NCI-H774 (cell line): ENCODE measurements at places on chromosomes 7 and 10.

- DNase-seq: no peak
Observed at GRCh38 chr10:48412081-48412480, 105.6 kb downstream of the MAPK8 start.

- DNase-seq: peak; percentile 3
Observed at GRCh38 chr7:129332254-129333035, 101.8 kb upstream of the STRIP2 start.

GRCh38 chr10:112658900-112659638 lies 212.1 kb downstream of the VTI1A start:
- DNase-seq: no peak

GRCh38 chr7:99667179-99667578 lies 12.6 kb downstream of the CYP3A5 start:
- no peak for DNase-seq

GRCh38 chr10:10292501-10292900 lies 725.2 kb upstream of the CELF2 start:
- DNase-seq: no peak

DNA sequence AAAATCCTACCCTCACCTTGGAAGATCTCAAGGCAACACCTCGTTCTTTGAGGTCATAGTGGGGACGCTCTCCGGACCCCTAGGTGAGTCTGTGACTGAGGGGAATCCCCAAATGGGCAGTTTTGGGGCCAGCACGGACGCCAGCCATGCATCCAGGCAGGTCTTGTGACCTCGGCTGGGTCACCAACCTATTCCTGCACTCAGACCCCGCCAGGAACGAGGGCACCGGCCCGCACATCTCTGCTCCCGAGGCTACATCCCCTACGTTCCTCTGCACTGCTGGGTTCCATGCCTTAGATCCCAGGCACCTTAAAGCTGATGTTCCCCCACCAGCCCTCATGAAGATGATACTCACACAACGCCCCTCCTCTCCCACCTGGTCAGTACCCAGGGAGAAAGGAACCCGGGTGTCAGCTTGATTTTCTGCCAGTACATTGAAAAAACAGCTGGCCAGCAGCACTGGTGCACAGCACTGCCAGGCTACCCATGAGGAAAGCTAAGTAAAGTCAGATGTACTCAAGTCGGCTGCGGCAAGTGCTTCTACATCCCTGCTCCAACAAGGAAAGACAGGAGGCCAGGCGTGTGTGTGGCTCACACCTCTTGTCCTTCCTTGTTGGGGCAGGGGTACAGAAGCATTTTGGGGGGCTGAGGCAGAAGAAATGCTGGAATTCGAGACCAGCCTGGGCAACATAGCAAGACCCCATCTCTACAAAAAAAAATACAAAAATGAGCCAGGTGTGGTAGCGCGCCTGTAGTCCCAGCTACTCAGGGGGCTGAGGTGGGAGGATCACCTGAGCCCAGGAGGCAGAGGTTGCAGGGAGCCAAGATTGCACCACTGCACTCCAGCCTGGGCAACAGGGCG lies 48.1 kb downstream of the DIP2C start:
- no peak for DNase-seq

GRCh38 chr7:149773446-149774236 lies at the start of gene ZNF467:
TSS of gene ZNF467 (minus strand) at chr7:149773588. CDS start at chr7:149771032, 2,556 bp downstream.
- DNase-seq: no peak

DNA sequence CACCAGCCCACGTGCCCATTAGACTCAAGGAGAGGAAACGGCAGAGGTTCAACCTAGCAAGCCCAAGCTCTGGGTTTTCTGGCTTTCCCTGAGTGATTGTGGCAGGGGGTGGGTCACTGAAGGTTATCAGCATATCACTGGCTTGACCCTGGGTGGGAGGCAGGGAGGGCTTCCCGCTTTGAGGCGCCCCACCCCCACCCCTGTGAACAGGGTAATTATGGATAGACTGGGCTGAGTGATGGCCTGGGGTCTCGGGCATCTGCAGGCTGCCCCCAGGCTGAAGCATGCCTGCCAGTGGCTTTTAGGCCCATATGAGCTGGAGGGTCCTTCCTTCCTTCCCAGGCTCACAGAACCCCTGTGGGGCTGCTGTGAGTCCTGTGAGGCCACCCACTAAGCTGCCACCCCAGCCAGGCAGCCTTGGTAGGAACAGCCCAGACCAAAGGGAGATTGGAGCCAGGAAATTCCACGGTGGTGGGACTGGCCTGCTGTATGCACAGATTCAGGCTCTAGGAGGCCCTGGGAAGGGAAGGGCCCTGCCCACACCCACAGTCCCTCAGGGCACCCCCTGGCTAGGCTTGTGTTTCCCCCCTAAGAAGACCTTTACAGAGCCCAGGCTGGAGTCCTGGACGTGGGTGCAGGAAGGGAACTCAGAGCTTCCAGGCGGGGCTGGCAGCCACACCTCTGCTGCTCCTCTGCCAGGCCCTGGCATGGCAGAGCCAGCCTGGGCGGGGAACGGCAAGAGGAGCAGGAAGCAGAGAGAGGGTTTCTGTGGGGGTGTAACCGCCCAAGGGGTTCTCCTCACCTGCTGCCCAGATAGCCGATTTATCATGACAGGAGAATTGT lies 33.1 kb downstream of the GPRIN2 start:
- DNase-seq: no peak

DNA sequence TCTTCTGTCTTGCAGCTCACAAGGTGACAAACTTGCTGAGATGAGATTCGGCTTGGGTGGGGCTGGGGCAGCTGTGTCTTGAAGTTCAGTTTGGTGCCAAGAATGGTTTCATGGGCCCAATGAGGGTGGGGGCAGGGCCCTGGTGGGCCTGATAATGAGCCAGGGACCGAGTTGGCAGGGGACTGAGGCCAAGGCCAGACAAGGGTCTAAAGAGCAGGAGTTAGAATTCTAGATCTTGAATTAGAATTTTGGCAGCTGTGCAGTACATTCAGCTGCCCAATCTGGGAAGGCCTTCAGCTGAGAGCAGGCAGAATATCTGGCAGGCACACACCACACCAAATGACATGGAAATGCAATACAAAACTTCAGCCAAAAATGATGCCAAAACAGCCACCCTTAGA lies 1.5 kb upstream of the JAZF1 start:
- no peak for DNase-seq

GRCh38 chr10:51640120-51640819 lies 59.1 kb downstream of the CSTF2T start:
- DNase-seq: no peak

- no peak for DNase-seq
Observed at GRCh38 chr7:116052006-116052405, 21.4 kb upstream of the TFEC start.

DNA sequence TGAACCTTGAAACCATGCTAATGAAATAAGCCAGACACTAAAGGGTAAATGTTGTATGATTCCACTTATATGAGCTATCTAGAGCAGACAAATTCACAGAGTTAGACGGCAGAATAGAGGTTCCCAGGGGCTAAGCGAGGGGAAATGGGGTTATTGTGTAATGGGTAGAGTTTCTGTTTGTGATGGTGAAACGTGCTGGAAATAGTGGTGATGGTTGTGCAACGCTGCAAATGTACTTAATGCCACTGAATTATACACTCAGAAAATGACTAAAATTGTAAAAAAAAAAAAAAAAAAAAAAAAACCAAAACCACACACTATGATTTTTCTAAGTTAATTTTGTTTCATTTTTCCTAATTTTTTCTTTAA lies 30.0 kb downstream of the SFXN4 start:
- no peak for DNase-seq

GRCh38 chr7:14341200-14341775 lies 351.8 kb upstream of the ETV1 start:
- DNase-seq: peak; percentile 44

GRCh38 chr10:48682265-48682664 lies 2.4 kb upstream of the WDFY4 start:
- DNase-seq: no peak

DNA sequence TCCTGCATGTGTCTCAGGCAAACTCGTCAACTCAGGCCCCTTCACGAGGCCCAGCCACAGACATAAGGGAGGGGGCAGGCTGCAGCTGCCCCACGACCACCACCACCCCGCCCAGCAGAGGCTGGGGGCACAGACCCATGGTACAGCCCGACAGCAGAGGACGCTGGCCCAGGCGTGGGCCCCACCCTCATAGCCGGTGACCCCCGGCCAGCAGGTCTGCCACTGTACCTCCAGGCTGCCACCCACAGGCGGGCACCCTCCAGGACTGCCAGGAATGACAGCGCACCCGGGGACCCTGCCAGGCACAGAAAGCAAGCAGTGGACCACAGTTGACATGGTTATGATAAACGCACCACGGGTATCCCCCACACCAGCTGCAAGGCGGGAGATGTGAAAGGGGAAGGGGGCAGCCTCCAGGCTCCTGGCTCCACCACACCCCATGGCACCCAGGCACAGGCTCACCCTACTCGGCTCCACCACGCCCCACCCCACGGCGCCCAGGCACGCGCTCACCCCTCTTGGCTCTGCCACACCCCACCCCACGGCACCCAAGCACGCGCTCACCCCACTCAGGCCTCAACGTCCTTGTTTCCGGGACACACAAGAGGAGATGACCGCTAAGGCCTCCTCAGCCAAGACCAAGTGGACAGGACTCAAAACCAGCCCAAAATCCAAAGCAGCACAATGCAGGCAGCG lies 135.9 kb downstream of the MAD1L1 start:
- DNase-seq: no peak

DNA sequence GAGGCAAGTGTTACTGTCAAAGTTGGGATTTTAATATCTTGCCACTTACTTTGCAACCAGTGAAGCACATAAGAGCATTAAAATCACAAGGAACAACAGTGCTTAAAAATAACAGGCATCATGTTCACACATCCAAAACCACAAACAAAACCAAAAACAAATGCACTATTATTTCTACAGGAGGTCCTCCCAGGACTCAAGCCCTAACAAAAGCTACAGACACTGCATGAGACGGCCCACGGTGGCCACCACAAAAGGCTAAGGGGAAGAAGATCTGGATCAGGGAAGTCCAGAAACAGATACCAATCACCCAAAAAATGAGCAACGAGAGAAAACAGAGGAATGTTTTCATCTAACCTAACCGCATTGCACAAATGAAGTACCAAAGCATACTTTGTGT lies 158.4 kb downstream of the ZMYND11 start:
- DNase-seq: no peak

- DNase-seq: no peak
Observed at GRCh38 chr10:11687357-11687771, 54.8 kb upstream of the ECHDC3 start.

DNA sequence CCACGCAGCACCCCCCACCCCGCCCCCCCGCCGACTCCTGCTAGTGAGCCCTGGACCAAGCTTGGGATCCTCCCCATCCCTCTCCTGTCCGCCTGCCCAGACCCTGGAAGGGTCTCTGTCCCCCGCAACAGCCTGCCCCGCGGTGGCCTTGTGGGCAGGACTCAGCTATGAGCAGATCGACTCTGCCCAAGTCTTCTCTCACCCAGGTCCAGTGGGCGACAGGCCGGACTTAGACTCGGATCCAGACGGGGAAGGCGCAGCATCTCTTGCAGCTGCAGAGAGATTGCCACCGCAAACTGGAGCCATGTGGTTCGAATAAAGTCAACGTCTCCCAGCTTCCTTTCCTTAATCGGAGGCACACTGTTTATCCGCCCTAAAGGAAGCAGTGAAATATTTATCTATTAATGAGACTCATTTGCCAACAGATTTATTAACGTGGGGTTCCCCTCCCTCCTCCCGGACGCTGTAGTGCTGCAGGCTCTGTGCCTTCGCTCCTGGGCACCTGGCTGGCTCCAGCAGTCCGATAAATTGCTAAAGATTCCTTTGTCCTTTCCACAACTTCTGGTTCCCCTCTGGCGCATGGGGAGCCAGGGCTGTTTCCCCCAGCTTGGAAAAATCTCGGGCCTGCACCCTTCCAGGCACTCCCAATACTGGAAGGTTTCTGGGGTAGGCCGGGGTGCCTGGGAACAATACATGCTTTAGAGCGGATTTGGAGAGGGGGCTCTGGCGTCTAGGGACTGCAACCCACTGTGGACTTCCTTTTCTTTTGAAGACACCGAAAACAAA lies 634 bp upstream of the HOXA7 start:
- no peak for DNase-seq

DNA sequence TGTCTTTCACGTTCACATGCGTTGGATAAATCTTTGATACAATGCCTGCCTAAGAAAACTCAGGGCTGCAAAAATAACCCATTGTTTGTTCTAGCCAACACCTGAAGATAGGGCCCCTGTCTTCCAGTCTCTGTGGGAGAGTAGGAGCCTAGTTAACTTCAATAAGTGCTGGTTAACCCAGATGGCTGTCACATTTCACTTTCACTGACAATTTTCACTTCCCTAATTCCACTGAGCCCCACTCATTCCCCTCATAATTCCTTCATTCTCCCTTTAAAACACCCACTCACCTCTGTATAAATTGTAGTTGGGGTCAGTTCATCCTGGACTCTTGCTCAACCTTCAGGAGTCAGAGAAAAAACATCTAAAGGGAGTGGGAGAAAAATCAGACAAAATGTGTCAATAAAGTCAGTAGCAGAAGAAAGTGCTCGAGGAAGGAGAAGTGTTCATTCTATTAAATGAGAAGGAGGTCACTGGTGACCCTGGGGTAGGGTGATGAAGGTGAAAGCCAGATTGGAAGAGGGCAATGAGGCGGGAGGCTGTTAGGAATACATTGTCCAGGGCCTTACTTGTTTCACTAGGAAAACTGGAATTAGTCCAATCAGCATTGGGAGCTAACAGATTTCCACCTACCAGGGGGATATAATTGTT lies 51.2 kb upstream of the ABI1 start:
- no peak for DNase-seq

DNA sequence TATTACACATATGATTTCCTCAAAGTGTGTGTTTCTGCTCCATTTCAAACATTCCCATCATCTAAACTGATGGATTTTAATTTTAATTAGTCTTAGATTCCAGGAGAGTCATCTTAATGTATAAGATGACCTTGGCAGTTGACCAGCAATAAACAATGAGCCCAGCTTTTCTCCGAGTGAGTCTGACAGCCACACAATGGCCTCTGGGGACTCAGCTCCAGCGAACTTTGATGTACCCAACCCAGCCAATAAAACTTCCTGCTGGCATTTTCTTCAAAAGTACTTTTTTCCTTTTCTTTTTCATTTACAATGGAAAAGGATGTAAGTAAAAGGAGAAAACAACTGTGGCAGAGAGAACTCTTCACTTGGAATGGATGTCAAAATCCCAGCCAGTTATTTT lies 139.1 kb upstream of the CTBP2 start:
- DNase-seq: no peak

DNA sequence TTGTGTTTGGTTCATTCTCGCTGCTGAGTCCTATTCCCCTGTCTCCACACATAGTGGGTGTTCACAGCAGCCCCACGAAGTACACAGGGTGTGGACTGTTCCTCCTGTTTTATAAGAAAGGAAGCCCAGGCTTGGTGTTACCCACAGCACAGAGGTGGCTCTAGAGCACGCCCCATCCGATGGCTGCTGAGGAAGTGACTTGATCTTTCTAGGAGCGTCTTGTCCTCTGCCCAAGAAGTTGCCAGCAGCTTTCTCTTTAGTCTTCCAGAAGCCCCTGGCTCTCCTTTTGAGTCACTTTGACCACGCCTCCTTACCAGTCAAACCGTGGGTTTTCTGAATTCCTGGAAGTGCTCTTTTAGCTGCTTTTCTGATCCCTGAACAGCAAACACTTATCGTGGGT lies 94.0 kb downstream of the GRK5 start:
- no peak for DNase-seq

- DNase-seq: no peak
Observed at GRCh38 chr7:144473908-144474307, 70.4 kb upstream of the NOBOX start.

- DNase-seq: no peak
Observed at GRCh38 chr10:10209167-10209566, 808.5 kb upstream of the CELF2 start.

GRCh38 chr10:11165591-11166543 lies 148.2 kb downstream of the CELF2 start:
- DNase-seq: no peak
